ENCODE measurements at places on chromosomes 6 and 20.

DNA sequence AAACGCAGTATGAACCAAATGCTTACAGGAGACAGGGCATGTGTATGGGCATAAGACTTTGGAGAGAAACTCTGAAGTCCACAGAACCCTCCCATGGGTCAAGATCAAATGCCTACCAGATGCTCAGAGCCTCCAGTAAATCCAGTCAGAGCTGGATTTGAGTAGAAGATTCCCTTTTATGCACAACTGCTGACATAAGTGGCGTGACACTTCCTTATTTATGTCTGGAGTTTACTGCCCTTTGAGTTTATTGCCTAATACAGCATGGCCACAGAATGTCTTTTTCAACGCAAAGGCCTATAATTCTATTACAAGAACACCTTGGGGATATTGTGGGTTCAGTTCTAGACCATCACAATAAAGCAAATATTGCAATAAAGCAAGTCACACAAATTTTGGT lies 220.0 kb upstream of the FOXQ1 start:
- no peak for DNase-seq

- no peak for DNase-seq
Measured at GRCh38 chr20:57589728-57590484, 29.0 kb downstream of the PCK1 start.

DNA sequence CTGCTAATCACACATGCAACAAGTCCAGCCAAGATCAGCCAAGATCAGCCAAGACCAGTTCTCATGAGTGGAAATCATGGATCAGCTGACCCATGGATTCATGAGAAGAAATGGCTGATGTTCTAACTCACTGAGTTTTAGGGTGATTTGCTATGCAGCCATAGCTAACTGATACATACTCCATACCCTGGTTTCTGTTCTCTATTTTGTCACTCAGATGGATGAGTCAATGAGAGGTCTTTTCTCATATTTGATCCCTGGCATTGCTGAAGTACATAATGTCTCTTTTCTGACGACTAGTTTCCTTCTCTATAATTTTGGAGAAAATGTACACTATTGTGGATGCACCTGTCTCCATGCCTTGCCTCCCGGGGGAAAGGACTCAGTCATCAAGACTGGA lies 118.4 kb upstream of the LY86 start:
- no peak for DNase-seq

- no peak for DNase-seq
Measured at GRCh38 chr20:31573555-31574321, 31.4 kb upstream of the ID1 start.

- no peak for DNase-seq
Measured at GRCh38 chr6:56736804-56737203, 94.1 kb upstream of the DST start.

- DNase-seq = no peak
Measured at GRCh38 chr6:134739299-134740026, 210.4 kb downstream of the ALDH8A1 start.

- DNase-seq = no peak
Measured at GRCh38 chr20:44491635-44492395, 16.1 kb downstream of the TTPAL start.

GRCh38 chr20:36887752-36888090 lies 11.8 kb downstream of the TLDC2 start:
- no peak for DNase-seq

- DNase-seq = no peak
Measured at GRCh38 chr6:106802139-106802538, 172.4 kb downstream of the CD24 start.

GRCh38 chr6:38110481-38110971 lies 291.0 kb downstream of the ZFAND3 start:
- DNase-seq = no peak

DNA sequence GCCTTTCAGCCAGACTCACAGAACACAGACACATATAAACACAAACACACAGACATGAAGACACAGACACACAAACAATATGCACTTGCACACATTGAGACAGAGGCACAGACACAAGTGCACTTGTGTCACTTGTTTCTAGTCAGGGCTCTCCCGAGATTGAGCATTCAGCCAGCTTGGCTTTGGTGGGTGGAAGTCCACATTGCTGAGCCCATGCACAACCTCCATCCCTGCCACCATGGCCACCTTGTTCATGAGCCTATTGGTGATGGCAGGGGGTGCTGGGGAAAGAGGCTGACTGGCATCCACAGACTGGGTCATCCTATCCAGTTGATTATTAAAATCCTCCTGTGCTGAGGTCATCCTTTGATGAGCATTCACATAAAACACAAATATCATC lies 11.5 kb upstream of the CST7 start:
- no peak for DNase-seq

- no peak for DNase-seq
Measured at GRCh38 chr20:5180421-5180820, 53.6 kb downstream of the CDS2 start.

DNA sequence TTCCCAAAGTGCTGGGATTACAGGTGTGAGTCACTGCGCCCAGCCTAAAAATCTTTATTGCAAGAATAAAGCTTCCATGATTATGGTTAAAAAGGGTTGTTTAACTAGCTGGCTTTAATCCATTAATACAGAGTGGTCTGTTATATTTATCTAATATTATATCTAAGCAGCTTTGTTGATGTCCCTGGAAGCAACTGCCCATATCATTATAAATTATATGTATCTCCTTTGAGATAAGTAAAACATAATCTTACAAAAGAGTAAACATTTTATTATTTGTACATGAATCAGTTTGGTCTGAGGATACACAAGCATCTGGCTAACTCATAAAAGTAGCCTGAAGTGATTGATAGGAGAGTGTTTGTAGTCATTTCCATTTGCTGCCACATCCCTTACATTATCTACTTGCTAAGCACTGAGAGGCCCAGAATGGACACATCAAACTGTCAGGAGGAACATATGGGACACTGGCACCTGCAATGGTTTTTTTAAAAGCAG lies 46.9 kb downstream of the TRAF3IP2 start:
- DNase-seq = no peak

GRCh38 chr20:771741-772464 lies 3.6 kb upstream of the SLC52A3 start:
- no peak for DNase-seq

DNA sequence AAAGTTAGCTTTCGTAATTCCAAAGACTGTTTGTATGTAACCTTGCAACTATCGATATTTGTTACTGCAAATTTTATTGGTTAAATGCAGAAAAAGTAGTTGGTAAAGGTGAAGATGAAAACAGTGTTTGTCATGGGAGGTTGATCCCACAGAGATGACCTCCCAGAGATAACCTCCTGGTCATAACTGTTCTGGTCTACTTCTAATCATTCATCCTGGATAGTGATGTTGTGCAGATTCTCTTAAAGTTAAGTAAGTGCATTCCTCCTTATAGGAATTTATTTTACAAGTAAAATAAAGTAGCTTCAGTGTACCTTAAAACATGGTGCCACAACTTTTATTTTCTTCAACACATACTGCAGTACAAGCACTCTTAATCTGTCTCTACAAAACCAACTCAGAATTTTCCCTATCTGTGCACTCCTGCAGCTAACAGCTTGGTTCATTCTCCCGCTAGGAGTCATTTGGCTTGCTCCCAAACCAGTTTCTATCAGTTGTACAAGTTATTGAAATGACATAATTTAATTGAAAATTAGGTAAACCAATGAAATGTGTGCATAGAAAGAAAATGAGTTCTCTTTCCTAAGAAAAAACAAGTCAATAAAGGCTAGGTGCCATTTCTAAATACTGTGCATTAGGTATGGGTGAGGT lies 19.2 kb downstream of the METTL24 start:
- DNase-seq = no peak

DNA sequence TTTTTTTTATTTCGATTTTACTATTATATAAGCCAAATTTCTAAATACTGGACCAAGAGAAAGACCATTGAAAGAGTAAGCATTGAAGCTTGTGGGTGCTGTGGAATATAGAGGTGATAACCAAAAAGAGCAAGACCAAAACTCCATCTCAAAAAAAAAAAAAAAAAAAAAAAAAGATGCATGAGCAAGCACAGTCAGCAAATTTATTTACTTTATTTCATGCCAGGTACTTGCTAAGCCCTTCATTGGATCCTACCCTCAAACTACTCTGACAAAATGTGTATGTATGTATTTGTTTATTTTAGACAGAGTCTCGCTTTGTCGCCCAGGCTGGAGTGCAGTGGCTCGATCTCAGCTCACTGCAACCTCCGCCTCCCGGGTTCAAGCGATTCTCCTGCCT lies 27.8 kb downstream of the BAK1 start:
- no peak for DNase-seq

GRCh38 chr6:129637340-129638054 lies 72.5 kb downstream of the ARHGAP18 start:
- no peak for DNase-seq

DNA sequence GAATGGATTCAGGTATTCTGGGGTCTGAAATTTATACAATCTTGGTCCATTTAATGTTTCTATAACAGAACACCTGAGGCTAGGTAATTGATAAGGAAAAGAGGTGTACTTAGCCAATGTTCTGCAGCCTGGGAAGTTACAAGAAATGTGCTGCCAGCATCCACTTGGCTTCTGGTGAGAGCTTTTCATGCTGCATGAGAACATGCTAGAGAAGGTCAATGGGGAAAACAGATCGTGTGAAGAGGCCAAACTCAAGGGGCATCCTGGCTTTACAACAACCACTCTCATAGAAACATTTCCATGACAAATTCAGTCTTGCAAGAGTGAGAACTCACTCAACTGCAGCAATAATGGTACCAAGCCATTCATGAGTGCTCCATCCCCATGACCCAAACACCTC lies 16.8 kb downstream of the IL22RA2 start:
- no peak for DNase-seq

GRCh38 chr6:13814938-13815575 lies 700 bp upstream of the MCUR1 start:
- no peak for DNase-seq
